ENCODE measurements at places on chromosomes 6 and 20.
A peak's percentile ranks its signal among the peaks of the same experiment; 100 is the strongest.

DNA sequence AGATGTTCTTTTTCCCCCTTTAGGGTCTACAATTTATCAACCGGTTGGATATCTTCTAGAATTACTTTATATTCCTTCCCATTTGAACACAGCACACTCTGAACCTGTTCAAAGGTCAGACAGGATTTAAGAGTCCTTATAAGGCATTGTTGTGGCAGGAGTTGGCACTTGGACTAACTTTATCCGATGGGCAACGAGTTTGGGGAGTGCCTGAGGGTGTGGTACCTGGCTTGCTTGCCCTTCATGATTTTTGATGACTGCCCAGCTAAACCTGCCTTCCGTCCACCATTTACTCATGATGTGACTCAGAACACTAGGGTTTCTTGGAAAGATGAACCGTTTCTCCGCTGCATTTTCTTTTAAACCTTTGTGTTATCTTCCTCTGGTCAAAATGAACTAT is 285.2 kb downstream of the FOXC1 start:
- no peak for DNase-seq

- DNase-seq = no peak
Observed at GRCh38 chr6:168320634-168321033, 1.1 kb upstream of the DACT2 start.

DNA sequence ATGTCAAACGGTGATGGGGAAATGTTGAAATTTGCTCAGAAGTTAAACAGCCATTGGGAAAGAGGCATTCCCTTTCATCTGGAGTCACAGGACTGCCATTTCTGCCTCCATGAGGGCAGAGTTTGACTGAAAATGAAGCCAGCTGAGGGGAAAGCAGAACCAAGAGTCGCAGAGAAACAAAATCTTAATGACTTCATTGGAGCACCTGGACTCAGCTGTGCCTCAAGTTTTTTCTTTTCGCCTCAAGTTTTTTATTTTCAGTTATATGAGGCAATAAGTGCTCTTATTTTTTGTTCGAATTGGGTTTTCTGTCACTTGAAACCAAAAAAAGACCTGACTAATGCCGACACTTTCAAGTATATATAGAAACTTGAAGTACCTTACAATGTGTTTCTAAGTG is 161.3 kb downstream of the PKHD1 start:
- no peak for DNase-seq

DNA sequence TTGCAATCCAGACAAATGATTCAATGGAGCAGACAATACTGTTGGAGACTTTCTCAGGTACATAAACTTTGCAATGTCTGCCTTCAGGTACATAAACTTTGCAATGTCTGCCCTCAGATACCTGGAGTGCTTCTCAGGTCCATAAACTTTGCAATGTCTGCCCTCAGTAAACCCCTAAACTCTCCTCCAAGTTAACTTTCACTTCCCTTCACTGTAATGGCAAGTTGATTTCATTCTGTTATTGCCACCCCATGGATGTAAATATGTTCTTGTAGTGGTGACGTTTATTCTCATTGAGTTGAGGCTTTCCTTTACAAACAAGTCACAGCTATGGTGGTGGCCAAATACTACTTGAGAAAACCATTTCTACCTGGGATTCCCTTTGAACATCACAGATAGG is 338.8 kb downstream of the EPM2A start:
- DNase-seq = no peak

- no peak for DNase-seq
Observed at GRCh38 chr20:43863821-43864544, 50.7 kb upstream of the TOX2 start.

DNA sequence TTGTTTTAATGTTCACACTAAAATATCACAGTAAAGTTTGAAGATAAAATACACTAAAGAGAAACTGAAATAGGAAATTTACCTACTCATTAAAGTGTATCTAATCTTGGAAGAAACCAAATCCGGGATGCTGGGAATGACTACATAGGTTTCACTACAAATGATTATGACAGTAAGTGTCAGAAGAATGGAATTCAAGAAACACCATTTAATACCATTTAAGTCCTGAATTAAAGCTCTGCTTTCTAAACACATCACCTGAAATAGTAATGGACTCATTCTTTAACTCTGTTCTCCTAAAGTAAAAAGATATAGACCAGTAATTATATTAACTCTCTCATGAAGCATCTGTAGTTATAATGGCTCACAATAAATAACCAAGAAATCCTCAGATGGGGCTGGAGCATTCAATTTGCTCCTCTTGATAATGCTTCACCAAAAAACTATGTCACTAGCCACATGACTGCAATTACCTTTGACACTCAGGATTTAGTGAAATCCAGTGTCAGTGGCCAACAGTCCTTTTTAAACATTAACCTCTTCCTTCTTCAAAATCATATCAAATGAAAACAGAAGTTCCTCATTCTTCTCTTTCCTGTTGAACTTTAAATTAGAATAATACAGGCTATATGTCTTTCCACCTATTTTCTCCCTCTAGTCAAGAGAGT is 41.4 kb downstream of the MAP7 start:
- DNase-seq = no peak

DNA sequence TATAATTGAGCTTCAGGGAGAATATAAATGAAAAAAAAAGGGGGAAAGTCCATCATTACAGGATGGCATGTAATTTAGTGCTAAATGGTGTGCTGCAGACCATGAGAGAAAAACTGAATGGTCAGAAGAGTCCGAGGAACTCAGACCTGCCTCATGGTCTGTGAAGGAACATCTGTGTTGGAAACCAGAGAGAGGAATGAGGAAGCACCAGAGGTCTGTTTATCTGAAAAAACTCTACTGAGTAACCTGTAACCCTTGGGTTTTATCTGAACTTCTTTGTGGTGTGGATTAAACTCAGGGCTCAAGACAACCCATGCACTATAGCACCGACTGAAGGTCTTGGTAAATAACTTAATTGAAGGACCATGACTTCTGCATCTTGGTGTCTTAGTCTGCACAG is 108.1 kb downstream of the RNF144B start:
- no peak for DNase-seq

DNA sequence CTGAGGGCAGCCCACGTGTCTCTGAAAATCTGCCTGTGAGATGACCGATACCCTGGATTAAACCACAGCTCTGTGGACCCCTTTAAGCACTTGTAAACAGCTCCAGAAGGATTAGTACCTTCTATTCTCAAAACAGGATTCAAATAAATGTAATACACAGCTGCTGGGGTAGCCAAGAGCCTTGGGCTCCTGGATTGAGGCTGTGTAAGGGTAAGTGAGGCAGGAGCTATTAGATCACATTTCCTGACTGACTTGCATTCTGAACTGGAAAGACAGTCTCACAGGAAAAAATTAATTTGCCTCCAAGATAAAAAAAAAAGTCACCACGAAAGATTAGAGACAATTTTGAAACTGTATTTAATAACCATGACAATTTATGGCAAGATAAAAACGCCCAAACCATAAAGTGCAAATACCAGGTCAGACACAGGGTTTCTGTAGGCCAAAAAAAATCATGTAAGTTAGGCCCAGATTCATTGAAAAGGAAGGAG is 78.0 kb downstream of the TRMT11 start:
- no peak for DNase-seq

DNA sequence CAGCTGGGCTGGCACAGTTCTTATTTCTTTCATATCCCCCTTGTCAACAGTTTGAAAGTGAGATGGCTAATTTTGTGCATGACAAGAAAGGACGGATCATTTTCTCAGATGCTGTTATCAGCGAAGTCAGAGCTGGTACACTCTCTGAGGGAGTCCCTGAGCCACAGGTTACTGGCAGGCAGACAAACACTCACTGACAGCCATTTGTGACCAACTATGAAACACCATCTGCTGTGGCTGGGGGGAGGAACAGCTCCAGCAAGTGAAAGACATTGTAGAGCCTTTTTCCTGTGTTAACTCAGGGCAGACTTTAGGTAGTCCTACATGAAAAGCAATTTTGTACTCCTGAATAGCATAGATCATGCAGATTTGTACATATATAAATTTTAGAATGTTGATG is 22.2 kb downstream of the OLIG3 start:
- DNase-seq = no peak

GRCh38 chr6:98516206-98516605 is 318.2 kb upstream of the POU3F2 start:
- DNase-seq = no peak

GRCh38 chr20:1105599-1106194 is 12.7 kb upstream of the PSMF1 start:
- DNase-seq = no peak

DNA sequence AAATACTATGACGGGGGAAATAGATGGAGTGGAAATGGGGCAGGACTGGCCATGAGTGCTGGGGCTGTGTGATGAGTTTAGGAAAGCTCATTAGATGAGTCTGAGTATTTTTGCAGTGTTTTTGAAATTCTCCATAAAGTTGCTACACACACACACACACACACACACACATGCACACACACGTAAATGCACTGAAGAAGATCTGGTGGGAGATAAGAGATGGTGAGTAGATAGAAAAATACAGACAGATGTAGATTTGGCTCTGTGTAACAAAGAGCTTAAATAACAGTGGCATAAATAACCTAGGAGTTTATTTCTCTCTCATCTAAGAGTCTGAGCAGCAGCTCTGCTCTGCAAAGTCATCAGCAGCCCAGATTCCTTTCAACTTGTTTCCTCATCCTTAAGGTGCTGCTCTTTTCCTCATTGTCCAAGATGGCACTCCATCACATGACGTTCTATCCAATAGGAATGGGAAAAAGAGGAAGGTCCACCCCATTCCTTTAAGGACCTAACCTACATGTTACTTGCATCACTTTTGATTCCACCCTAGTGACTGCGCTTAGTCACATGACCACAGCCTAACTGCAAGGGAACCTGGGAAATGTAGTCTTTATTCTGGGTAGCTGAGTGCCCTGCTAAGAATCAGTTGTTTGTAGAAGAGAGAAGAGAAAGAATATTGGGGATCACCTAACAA is 76.4 kb downstream of the EYA2 start:
- DNase-seq = peak; percentile 56

GRCh38 chr6:129543981-129544380 is 166.0 kb downstream of the ARHGAP18 start:
- DNase-seq = no peak

All from NCI-H510A (cell line).